ENCODE measurements at places on chromosomes 5 and 9.

DNA sequence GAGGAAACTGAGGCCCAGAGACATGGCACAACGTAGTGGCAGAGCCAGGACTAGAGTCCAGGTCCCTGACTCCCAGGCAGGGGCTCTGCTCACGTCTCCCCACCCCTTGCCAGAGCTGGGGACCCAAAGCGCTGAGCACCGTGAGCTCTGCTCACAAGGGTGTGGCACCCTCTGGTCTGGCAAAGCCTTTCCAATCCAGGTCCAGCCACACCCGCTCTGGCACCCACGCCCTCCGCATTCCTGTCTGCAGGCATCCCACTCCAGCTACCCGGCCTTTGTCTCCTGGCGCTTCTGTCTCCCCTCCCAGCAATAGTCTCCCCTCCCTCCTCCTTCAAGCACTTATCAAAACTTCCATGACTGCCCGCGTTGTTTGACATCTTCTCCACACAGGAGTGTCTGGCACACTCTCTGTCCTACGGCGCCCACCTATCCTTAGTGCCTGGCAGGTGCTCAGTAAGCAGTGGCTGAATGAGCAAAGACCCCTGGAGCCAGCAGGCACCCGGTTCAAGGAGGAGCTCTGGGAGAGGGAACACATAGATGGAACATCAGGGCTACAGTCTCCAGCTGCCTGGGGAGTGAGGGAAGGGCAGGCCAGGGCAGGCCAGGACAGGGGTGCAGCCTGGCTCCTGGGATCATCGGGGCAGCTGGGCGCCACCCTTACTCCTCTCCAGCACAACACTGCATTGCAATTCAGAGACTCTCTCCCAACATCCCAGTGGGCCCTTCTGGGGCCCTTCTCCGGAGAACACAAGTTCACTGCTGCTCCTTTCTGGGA lies 12.0 kb downstream of the HIGD2A start:
- DNase-seq: no peak

GRCh38 chr9:111035543-111036428 lies 2.5 kb downstream of the LPAR1 start:
- no peak for DNase-seq

DNA sequence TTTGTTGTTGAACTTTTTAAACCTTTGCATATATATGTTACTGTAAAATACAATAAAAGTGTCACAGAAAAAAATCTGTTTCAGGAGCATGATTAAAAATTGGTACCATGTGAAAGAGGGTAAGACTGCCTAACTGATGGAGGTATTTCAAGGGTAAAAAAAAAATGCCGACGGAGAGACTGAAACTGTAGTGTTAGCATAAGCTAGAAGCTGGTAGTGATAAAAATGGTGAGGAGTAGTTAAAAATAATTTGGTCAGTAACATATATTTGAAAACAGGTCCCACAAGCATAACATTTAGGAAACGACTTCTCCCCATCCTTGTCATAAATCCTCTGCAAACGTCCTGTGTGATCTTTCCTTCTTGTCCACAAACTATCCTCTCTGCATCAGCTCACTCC lies 64.7 kb downstream of the MEF2C start:
- DNase-seq: no peak

DNA sequence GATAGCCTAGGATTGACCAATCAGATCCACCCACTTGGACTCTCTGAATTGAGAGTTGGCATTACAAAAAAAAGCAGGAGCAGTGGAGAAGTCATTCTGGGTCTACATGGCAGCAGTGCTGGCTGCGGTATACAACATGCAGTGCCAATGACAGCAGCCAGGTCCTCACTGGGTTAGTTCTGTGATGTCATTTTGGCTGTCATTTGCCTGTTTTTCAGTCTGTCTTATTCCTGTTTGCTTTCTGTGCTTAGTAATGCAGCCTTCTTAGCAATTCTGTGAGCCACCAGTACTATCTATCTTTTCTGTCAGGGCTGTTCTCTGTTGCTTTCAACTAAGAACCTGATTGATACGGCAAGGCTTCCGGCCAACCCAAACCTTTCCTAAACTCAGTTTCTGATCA lies 471.8 kb downstream of the BNC2 start:
- no peak for DNase-seq

GRCh38 chr5:157222506-157223230 lies 42.0 kb downstream of the ITK start:
- DNase-seq: peak; percentile 54

DNA sequence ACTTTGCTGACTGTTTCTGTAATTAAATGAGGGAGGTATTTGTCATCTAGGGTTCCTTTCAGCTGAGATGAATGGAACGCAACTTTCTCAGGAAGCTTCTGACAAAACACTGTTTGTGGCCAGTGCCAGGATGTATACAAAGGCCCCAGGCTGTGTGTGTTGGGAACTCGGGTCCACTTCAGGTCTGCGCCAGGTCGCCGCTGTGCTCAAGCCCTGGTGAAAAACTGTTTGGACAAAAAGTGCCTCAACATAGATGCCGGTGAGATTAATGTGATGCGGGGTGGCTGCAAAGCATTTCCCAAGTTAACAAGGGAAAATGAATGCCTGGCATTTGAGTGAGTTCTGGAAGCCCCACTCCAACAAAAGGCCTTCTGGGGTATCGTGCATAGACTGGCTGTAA lies 156.4 kb downstream of the GABBR2 start:
- no peak for DNase-seq

DNA sequence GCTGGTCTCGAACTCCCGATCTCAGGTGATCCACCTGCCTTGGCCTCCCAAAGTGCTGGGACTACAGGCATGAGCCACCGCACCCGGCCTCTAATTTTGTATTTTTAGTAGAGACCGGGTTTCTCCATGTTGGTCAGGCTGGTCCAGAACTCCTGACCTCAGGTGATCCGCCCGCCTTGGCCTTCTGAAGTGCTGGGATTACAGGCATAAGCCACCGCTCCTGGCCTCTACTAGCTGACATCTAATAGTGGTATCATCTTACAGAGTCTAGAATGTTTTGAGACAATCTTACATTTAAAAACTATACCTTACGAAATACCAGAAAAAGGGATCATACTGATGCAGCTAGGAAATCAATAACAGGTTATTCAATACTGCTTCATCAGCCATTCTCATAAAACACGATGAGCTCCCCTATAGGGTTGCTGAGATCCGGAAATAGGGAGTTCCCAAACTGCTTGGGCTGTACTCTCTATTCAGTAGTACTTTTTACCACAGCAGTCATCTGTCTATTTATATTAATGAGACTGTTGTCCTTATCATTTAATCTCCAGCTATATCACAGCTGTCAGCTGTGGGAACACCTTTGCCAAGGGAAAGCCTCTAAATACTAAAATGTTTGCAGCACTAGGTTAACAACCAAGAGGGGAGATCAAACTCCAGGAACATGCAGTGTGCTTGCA lies 8.1 kb upstream of the UBE2D2 start:
- no peak for DNase-seq

GRCh38 chr9:28542928-28543327 lies 969.6 kb upstream of the C9orf72 start:
- DNase-seq: no peak

DNA sequence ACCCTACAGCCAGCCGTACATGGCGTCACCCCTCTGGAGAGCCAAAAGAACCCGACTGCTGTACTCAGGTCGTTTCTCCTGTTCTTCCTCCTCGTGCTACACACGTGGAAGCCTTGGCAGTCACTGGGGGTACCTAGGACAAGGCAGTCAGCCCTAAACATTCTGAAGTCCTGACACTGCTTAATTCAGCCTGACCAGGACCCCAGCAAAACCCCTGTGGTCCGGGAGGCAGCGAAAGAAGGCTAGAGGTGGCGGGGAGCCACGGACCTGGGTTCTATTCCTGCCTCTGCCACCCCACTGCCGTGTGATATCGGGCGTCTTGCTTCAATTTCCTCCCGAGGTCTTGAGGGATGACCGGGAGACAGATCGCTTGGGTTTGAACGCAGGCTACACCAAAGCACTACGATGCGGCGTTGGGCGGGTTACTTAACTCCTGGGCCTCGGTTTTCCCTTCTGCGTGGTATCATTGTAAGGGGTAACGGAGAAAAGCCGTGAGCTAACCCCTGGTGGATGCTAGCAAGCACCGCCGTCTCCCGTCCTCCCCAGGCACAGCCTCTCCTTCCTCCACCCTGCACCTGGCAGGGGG lies 429 bp upstream of the ARL10 start:
- no peak for DNase-seq

DNA sequence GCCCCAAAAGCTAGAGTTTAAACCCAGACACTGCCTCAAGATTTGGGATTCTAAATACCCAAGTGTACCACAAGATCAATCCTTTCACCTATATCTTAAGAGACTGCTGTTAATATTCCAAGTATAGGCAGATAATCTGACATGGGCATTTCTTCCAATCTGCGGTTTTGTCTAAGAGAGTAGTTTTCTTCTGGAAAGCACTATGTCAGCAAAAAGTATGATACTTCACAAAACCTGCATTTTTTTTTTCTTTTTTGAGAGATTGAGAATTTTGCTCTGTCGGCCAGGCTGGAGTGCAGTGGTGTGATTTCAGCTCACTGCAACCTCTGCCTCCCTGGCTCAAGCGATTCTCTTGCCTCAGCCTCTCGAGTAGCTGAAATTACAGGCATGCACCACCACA lies 190.7 kb upstream of the TYRP1 start:
- no peak for DNase-seq

DNA sequence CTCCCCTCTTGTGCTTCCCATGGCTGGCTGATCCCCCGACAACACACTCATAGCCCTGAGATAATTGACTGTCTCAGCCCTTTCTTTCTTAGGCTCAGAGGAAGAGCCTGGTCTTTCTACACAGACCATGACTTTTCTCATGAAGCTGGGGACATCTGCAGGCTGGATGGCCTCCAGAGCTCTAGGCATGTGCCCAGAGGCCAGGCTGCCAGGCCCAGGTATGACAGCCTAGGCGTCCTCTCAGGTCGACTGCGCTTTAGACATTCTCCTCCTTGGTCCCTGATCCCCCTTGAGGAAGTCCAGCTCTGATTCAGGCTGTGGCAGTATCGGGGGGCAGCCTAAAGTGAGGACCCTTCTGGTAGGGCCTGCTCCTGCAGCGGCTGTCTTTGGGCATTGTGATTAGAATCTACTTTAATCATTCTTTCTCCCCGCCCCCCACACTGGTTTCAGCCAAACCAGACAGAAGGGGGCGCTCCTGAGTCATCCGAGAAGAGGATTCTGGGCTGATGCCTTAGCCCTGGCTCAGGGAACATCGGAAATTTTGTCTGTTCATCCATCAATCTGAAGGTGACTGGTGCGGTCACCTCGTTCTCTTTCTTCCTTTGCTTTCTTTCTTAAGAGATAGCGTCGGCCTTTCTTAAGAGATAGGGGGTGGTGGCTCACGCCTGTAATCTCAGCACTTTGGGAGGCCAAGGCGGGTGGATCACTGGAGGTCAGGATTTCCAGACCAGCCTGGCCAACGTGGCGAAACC lies 66.5 kb upstream of the HSPA9 start:
- DNase-seq: peak; percentile 44

GRCh38 chr9:36517131-36517530 lies 55.6 kb upstream of the MELK start:
- no peak for DNase-seq

GRCh38 chr9:100440071-100440470 lies 13.1 kb downstream of the MSANTD3 start:
- no peak for DNase-seq

- no peak for DNase-seq
Measured at GRCh38 chr9:84823421-84824271, 154.1 kb downstream of the NTRK2 start.

- DNase-seq: no peak
Measured at GRCh38 chr9:77848897-77849296, 182.7 kb downstream of the GNAQ start.

GRCh38 chr9:9920425-9921060 lies 692.3 kb downstream of the PTPRD start:
- DNase-seq: no peak

- no peak for DNase-seq
Measured at GRCh38 chr9:91071184-91071990, 269.8 kb downstream of the SYK start.

- no peak for DNase-seq
Measured at GRCh38 chr5:34832568-34832967, 6.4 kb upstream of the TTC23L start.

DNA sequence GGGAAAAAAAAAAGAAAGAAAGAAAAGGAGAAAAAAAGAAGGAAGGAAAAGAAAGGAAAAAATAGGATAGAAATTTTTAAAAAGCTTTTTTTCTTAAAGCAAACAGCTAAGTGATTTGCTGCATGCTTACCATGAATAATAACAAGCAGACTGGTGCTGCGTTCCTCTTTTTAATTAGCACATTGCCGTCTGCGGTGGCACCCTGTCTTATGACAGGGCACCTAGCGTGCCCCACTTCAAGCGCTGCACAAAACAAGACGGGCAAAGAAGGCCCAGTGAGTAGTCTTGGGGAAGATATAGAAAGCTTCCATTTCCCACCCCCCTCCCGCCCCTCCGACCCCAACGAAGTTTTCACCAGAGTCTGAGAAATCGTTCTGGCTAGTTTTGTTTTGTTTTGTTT lies 513.9 kb downstream of the ZNF608 start:
- DNase-seq: no peak

DNA sequence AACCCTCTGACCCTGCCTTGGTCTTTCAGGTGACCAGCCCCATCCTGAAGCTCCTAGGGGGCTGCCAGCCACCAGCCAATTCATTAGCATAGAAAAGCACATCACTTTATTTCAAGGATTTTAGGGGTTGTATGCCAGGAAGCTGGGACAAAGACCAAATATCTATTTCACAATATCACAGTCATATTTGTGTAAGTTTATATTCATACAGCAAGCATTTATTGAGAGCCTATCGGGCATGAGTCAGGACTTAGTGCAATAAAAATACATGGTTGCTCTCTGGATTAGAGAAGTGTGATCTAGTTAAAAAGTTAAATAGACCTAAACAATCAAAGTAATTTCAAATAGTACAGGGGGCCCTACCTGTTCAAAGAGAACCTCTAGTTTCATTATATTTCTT lies 113.8 kb downstream of the ERCC6L2 start:
- no peak for DNase-seq

DNA sequence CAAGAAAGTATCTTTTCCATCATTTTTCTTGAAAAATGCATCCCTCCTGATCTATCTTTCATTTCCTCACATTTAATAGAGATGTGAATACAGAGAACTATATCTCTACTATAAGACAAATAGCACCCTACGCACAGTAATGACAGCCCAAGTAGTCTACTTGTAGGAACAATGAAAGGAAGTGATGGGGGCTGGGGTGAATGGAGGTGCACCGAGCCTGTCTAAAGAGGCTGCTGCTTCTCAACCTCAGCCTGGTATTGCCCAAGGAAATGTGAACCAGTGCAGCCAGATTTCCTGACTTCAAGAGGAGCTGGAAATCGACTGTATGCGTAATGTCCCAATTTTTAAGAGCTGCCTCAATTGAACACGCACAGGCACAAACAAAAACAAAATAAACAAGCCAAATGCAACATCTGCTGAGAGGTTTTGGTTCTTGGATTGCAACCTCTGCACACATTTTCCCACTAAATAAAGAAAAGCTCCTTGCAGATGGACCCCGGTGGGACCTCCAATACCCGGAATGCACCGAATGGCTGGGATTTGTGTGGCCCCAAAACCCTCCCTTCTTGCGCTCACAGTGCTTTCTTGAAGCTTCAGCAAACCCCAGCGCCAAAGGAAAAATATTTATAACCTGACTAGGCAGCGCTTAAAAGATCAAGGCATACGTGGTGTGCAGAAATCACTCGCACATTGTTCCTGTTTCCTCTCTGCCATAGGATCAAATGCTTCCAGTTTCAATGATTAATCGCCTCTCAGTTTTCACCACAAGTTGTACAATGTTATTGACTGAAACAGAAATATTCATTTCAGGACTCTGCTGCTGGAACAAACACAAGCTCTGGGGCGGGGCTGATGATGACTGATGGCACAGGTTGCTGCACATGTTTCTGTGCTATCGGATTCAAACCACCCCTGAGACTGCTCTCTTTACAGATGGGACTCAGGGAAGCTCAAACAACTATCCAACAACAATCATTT lies 68.3 kb downstream of the KCNIP1 start:
- no peak for DNase-seq

GRCh38 chr9:90100014-90100413 lies 495.2 kb downstream of the GADD45G start:
- no peak for DNase-seq
